ENCODE measurements at places on chromosomes 1 and 21.

- no peak for DNase-seq
These were observed 69.0 kb downstream of the HFM1 start for GRCh38 chr1:91335603-91336002.

DNA sequence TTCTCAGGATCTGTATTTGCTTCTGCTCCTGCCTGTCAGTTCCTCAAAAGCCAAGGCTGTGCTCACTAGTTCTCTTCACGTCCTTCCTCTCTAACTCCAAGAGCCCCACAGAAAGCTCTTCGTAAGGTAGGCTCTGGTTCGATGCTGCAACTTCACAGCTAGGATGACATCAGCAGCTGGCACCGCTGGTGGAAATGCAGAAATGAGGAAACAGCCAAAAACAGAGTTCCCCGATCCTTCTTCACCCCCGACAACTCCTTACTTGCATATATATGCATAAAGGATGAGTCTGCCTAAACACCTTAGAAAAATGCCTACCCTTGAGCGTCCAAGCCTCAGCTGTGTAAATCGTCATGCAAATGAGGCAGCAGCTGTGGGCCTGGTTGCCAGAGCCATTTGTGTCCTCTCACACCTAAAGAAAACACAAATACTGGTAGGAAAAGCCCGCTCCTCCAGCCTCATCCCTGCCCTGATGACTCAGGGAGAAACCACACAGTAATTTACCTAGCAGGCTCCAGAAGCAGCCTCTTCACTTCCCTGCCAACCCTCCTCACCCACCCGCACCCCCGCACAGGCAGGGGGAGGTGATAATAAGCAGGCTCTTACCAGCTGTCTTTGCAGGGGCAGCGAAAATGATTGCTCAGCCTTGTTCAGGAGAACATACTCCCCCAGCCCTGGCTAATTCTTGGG, 28.2 kb downstream of the BATF3 start:
- peak; percentile 75 for DNase-seq

DNA sequence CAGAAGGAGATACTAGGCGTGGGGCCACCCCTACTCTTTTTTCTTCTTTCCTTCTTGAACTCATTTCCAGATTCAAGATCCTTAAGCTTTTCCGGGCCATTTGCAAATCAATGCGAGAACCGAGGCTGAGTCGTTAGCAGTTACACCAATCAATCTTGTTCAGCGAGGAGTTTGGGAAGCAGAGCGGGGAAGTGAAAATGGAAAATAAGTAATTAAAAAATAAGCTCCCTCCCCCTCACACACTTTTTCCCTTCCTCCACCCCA, 1.7 kb upstream of the NEGR1 start:
- no peak for DNase-seq

DNA sequence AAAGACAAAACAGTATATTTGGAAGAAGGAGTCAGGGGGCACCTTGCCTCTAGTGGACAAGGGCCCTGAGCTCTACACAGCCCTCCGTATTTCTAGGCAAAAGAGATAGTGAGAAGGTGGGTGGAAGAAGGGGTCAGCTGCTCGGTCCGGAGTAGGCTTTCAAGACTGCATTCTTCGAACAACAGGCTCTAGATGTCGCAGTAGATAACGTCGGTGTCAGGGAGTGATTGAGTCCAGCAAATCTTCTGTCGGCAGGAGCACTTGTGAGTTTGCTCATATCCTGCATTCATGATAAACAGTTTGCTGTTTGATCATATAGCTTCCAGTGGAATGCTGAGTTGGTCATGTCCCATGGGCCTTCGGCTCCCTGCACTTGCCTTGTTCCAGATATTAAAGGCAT, 36.8 kb downstream of the DIPK1A start:
- DNase-seq: no peak

DNA sequence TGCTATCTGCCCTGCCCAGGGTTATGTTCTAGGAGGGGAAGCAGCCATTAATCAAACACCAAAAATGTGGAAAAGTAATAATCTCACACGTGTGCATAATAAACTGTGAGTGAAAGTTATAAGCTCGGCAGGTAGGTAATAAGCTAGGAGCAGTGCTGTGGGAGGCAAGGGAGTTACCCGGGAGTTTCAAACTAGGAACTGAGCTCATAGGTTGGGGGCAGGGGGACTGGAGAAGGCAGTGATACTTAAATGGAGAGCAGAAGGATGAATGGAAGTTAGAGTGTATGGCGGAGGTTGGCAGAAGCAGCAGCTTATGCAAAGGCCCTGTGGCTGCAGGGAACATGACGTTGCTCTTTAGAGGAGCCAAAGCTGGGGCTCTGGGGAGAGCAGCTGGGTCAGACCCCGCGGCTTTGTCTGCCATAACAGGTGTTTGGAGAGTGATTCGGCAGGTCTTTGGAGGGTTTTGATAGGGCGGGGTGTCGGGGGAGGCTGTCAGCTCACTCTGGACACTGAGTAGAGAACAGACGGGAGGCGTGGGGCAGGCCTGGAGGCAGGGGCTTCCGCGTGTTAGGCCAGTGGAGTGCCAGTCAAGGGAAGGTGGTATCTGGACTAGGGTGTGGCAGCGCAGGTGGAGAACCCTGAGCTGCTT, 20.0 kb downstream of the PTPRF start:
- DNase-seq: peak; percentile 79

- no peak for DNase-seq
These were observed 5.0 kb downstream of the SELP start for GRCh38 chr1:169624912-169625311.

DNA sequence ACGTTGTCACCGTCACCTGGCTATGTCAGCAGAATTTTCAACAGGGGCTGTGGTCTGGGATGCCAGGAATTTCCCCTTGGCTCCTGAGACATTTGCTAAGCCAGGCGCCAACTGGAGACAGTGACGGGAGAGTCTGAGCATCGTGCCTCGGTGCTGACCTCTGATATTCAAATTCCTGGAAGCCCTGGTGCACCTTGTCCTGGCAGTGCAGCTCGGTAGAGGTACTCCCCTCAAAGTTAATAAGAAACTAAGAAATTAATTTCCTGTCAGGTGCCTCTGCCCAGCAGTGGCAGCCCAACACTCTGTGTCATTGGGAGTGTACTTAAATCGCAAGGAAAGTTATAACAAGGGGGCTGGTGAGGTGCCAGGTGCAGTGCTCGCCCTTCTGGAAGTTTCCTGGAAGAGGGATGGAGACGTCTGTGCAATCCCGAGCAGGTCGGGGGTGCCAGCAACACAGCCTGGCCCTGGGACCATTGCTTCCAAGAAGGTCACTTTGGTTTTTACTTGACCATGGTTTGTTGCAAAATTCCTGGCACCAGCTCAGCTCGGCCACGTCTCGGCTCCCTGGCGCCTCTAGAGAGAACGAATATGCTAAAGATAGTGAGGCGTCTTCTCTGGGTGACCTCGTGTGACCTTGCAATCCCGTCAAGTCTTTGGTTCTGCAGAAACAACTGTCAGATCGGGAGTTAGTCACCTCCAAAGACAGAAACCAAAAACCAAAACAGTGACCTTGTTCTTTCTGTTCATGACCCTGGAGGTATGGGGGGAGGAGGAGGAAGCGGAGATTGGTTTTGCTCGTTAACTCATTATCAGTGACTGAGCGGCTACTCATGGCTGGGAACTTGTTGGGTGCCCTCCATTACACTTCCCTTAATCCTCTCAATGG, 149.5 kb upstream of the VAMP3 start:
- no peak for DNase-seq

DNA sequence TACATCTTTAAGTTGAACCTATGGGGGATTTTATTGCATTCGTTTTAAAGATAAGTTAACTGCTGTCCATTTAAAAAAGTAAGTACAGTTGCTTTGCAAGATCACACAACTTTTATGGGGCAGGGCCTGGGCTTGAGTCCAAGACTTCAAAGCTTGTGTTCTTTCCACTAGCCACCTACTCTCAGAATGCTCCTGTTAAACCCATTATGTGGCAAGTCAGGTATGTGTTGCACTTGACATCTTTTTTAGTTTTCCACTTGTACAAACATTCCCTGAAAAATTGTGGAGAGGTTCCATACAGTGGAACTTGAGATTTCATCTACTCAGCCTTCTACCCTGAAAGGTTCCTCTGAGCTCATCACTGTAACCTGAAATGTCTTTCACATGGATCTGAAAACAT, 235.5 kb upstream of the SGIP1 start:
- no peak for DNase-seq

- no peak for DNase-seq
These were observed 24.1 kb downstream of the GPR3 start for GRCh38 chr1:27416387-27417111.

GRCh38 chr21:37264808-37265207, 2.3 kb downstream of the VPS26C start:
- no peak for DNase-seq

GRCh38 chr1:228102791-228103620, at the start of gene C1orf35:
Gene C1orf35, minus strand, starts transcription at chr1:228103325. Its CDS starts 98 bp downstream, at chr1:228103227.
- peak; percentile 88 for DNase-seq

- DNase-seq: peak; percentile 46
These were observed 10.4 kb upstream of the GJA9 start for GRCh38 chr1:38891753-38892152.

- DNase-seq: no peak
These were observed 45.6 kb downstream of the ENAH start for GRCh38 chr1:225607355-225607754.

GRCh38 chr1:7752512-7753417, 18.3 kb upstream of the VAMP3 start:
- DNase-seq: peak; percentile 55

- no peak for DNase-seq
These were observed 16.6 kb upstream of the ATF3 start for GRCh38 chr1:212591922-212592321.

DNA sequence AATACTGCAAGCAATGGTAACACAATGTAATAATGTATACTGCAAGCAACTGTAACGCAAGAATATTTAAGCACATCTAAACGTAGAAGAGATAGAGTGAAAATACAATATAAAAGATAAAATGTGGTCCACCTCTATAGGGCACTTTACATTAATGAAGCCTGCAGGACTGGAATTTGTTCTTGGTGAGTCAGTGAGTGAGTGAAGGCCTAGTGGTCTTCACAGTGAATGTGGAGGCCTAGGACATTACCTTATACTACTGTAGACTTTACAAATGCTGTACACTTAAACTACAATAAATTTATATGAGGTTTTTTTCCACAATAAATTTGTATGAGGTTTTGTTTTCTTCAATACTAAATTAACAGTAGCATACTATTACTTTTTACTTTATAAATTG, 287.4 kb upstream of the SNX7 start:
- DNase-seq: no peak

DNA sequence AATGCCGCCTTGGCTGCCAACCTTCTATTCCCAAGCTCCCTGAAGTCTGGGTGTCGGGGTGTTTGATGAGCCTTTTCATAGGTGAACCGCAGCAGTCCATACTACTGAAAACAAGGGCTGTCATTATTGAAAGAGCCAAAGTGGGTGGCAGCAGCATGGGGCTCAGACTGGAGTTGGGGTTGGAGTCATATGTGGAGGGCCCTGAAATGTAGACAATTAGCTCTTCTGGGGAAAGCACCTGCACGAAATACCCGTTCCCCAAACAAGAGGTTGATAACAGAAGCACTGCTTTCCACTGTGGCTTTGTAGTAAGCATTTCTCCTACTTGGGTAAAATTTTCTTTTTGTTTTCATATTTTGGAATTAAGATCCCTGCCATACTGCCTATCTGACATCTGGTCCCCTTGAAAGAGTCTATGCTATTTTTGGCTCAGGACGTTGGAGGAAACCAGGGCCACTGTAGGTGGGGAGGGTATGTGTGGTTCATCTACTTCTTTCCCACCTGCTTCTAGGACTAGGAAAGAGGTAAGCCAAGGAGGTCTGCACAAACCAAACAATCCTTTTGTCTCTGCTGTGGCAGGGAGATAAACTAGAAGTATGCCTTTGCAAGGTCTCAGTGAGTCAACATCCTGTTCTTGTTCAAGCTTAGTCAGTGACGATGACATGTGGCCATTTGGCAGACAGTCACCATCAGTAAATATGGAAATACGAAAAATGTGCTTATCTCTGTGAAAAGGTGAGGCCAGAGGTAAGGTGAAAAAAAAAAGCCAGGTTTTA, 197.0 kb upstream of the UBE2U start:
- DNase-seq: peak; percentile 26

DNA sequence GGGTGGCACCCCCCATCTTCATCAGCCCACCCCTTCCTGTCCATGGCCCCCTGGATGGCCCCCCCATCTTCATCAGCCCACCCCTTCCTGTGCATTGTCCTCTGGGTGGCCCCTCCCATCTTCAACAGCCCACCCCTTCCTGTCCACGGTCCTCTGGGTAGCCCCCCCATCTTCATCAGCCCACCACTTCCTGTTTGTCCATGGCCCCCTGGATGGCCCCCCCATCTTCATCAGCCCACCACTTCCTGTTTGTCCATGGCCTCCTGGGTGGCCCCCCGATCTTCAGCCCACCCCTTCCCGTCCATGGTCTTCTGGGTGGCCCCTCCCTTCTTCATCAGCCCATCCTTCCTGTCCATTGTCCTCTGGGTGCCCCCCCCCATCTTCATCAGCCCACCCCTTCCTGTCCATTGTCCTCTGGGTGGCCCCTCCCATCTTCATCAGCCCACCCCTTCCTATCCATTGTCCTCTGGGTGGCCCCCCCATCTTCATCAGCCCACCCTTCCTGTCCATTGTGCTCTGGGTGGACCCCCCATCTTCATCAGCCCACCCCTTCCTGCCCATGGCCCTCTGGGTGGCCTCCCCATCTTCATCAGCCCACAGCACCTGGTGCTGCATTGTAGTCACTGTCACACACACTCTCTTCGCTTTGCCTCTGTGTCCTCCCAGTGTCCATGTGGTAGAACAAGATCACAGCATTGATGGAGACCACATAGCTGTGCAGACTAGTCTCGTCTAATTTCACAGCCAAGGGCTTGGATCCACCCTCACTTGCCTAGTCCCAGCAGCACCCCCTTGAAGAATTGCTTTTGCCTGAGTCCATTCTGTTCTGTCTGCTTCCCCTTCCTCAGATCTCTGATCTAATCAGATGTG, 95.9 kb downstream of the PCBP3 start:
- no peak for DNase-seq

DNA sequence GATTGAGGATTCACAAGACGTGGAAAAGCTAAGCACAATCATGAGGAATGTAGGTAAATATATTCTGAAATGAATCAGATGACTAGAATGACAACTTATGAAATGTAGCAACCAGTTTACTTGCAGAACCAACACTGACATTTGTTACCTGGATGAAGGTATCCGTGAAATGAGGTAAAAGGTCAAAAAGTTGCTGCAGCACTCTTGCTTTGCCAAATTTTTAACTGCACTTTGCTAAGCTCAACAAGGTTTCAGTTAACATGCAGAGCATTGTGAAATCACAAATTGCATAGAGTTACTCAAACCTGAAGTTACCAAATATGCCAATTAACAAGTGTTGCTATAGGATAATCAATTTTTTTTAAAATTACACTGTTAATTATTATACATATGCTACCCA, 1280.1 kb downstream of the KCNT2 start:
- no peak for DNase-seq

- DNase-seq: no peak
These were observed 18.0 kb upstream of the YTHDF2 start for GRCh38 chr1:28718586-28719331.
